Tibial nerve (tissue), 4 donors: ENCODE measurements at places on chromosomes 7 and 10. TPM values are rescaled to one million over a fixed set of nuclear protein-coding genes. Genes with fewer than 3 reads are reported as not detected.

GRCh38 chr7:1059200-1060091, 15.1 kb downstream of the GPR146 start:
- DNase-seq, result no peak

DNA sequence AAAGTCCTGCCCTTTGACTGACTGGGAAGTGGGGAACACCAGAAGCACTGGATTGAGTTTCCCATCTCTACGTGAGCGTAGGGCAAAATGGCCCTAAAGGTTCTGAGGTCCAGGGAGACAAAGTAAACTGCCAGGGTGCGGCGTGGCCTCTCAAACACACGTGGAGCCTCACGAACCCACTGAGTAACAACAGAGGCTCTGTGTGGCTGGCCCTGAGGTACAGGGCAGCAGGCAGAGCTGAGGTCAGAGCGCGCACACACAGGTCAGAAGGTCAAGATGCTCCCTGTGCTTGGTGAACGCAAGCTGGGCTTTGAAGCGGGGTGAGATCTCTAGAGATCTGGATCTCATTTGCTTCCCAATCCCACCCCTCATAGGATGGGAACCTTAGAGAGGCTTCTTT, 99.0 kb upstream of the ZMIZ1 start:
- DNase-seq, result no peak

DNA sequence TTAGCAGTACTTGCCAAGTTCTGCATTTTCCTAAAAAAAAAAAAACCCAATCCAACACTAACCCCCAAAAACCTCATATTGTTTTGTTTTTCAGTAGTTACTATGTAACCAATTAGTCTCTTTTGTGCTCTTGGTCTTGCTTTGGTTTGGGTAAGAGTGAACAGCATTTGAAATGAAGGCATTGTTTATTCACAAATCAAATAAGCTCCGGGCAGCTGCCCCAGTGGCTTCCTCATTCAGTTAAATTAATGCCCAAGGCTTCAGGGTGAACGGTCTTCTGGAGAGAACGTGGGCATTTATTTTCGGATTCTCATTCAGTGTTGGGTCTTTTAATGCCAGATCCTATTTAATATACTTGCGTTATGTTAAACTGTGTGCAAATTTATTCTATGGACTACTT, 108.7 kb downstream of the GFRA1 start:
- no peak for DNase-seq

DNA sequence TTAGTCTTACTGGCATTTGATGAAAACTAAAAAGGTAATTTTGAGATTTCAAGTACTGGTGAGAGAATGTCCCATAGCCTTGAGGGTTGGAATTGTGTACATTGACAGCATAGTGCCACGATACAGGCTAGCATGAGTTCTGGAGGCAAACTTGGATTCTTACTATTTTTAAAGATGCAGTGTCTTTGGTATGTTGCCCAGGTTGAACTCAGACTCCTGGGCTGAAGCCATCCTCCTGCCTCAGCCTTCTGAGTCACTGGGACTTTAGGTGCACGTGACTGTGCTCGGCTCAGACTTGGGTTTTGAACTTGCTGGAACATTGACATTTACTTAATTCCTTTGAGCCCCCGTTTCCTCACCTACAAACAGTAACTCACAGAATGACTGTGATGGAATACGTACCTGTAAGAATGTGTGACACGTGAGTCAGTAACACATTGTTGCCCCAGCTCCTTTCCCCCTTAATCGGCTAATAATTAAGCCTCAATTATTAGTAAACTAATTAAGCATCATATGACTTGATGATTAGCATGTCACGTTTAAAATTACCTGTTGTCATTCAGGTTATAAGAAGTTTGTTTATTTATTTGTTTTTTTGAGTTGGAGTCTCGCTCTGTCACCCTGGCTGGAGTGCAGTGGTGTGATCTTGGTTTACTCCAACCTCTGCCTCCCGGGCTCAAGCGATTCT, 10.6 kb downstream of the DNAJB6 start:
- peak; percentile 18 for DNase-seq

Gene ETV1
- total RNA-seq, result 10.2 TPM
